T-helper 17 cell (primary cell): ENCODE measurements at places on chromosomes 3 and 15.

DNA sequence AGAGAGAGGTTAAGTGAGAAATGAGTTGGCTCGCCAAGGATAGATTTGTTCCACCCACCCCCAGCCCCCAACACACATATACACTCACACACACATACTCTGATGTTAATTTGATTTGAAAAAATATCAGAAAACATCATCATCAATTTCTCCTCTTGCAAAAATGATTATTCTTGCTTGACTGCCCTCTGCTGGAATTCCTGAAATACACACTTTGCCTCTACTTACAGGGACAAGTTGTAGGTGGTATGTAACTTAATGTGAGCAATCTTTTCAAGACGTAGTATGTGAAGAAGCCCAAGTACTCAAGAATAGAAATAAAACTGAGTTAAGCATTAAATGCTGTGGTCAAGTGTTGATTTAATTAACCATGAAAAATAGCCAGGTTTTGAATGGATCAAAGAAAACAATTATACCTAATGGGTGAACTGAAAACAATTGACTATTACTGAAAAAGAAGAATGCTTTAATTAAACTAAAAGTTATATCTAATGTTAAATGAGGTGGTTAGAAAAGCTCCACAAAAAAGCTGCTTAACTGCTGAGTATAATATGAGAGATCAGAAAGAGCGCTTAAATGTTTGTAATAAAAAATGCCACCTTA is 46.6 kb upstream of the MDFIC2 start:
- DNase-seq: no peak

- no peak for DNase-seq
These were observed 62.4 kb downstream of the CD200 start for GRCh38 chr3:112395181-112395895.

- no peak for DNase-seq
These were observed 67.6 kb downstream of the ZNF445 start for GRCh38 chr3:44409640-44410410.

DNA sequence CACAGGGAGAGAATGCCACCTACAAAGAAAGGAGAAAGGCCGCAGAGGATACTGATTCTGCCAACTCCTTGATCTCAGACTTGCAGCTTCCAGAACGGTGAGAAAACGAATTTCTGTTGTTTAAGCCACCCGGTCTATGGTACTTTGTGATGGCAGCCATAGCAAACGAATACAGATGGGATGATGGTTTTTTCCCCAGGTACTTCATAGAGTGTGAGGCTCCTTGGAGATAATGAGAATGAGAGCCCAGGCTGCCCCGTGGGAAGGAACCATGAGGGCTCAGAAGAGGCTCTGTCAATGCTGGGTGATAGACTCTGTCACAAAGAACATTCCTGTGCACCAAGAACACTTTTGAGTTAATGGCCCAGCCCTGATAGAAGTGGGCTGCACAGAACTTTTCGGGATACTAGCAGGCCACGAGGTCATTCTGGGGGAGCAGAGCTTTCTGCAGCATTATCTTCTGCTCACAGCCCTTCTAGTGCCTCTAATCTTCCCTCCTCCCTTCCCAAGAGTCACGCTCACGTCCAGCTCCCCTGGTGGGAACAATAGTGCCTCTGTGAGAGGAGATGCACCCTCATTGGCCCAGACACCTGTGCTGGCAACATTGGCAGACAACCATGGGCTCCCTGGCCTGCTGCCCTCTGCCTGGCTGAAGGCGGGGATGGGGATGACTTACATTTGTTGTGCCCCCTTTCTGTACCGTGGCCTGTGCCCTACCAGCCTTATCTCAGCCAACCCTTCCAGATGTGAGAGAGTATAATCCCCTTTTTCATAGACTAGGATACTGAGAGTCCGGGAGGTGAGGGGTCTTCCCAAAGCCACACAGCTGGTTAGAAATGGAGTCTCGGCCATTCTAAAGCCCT is 5.2 kb upstream of the RLBP1 start:
- no peak for DNase-seq

DNA sequence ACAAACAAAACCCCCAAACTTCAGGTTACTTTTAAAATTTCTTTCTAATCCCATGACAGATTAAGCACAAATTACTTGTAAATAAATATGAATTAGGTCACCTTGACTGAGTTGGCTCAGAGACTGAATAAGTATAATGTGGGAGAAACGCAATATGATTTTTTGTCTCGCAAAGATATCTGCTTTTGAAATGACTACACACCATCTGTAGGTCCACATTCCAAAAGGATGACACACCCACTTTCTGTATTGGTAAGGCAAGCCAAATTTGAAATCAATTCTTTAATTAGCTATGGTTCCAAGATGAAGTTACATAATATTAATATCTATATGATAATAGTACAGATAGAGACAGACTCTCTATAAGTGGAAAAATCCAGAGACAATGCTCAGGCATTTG is 66.9 kb upstream of the CSPG5 start:
- no peak for DNase-seq

- DNase-seq: no peak
These were observed 8.6 kb downstream of the TLE3 start for GRCh38 chr15:70088887-70089691.
